CD4-positive, CD25-positive, alpha-beta regulatory T cell (primary cell): ENCODE measurements at places on chromosomes 13 and 19.

DNA sequence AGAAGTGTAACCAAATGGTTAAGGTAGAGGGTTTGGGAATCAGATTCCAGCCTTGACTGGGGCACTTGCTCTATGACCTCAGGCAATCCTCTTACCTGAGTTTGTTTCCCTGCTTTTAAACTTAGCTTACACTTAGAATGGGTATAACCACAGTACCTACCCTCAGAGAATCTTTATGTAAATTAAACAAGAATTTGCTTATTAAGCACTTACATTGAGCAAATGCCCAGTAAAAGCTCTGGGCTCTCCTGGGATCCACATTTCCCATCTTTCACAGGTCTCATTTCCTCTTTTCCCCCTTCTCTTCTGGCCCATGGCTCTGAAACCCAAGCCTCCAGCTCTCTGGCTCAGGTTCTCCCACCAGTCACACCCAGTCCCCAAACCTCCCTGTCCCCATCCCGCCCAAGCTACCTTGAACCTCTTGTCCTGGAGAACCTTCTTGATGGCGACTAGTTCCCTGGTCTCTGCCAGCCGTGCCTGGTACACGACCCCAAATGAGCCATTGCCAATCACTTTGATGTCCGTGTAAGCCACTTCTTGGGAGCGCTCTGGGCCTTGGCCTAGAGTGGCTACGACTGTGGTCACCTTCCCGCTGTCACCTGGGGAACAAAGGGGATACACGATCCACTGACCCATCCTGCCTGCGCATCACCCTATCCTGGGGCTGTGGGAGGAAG is 2.7 kb downstream of the GSK3A start:
- DNase-seq = no peak

GRCh38 chr19:12093777-12094176 is 29.2 kb downstream of the ZNF844 start:
- no peak for DNase-seq

GRCh38 chr19:51430221-51430620 is 12.8 kb upstream of the SIGLEC10 start:
- no peak for DNase-seq

- no peak for DNase-seq
Observed at GRCh38 chr13:51370811-51371210, 31.3 kb downstream of the SERPINE3 start.

- DNase-seq = no peak
Observed at GRCh38 chr19:2123682-2124387, 27.1 kb downstream of the IZUMO4 start.

GRCh38 chr19:2353887-2354592 is 6.0 kb upstream of the TMPRSS9 start:
- DNase-seq = no peak

DNA sequence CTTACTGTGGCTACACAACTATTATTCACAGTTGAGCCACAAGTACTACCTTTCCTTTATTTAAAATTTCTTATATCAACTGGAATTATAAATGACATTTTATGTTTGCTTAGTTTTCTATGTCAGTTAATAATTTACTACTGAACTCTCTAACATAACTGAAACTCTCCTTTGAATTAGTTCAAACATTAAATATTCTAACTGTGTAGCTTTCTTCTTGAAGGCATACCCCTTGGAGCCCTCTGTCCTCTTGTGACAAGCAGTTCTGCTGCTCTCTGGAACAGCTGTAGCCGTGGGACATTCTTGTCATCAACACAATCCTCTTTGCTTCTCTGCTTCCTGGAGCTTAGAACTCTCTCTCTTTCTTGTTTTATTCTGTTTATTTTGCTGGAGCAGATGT is 244.8 kb downstream of the NHLRC3 start:
- DNase-seq = no peak

DNA sequence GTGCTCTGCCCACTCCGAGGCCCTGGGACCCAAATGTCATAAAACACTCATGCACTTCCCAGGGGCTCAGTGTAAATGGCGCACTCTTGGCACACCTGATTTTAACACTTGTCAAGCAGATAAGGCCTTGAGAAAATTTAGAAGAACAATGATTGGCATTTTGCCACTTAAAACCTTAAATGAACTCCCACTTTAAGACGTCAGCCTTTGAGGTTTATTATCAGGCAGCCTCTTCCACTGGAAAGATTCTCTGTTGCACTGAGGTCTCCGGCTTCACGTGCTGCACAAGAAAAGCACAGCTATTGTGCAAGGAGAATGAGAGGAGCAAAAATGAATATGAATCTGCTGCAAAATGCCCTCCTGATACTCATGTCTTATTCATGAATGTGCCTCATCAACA is 38.5 kb upstream of the ATP11A start:
- no peak for DNase-seq

DNA sequence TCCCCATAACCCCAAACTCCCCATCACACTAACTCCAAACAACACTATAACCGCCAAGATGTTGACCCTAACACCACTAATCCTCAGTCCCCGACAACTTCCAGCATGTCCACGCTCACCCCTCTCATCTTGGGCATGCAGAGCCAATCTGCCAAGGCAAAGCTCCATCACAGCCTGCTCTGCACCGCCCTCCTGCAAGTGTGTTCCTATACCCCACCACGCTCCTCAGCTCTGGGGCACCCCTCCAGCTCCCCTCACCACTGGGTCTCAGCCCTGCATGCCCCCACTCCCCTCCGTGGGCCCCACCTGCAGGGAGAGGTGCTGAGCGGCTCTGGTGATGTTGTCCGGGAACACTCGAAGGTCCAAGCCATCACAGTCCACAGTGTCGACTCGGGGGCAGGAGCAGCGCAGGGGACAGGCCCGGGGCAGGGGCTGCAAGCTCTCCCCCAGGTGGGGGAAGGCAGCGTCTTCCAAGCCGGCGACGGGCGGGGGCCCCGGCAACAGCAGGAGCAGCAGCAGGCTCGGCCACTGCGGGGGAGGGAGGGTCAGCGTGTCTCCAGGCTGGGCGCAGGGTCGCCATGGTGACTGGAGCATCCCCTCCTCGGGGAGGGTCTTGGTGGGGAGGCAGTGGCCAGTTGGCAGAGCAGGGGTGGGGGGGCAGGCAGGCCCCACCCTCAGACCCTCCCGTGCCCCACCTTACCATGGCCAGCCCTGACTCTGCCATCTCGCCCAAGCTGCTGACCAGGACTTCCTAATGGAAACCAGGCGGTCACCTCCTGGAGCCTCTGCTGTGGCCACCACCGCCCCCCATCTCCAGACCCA is 527 bp downstream of the PODNL1 start:
- no peak for DNase-seq

DNA sequence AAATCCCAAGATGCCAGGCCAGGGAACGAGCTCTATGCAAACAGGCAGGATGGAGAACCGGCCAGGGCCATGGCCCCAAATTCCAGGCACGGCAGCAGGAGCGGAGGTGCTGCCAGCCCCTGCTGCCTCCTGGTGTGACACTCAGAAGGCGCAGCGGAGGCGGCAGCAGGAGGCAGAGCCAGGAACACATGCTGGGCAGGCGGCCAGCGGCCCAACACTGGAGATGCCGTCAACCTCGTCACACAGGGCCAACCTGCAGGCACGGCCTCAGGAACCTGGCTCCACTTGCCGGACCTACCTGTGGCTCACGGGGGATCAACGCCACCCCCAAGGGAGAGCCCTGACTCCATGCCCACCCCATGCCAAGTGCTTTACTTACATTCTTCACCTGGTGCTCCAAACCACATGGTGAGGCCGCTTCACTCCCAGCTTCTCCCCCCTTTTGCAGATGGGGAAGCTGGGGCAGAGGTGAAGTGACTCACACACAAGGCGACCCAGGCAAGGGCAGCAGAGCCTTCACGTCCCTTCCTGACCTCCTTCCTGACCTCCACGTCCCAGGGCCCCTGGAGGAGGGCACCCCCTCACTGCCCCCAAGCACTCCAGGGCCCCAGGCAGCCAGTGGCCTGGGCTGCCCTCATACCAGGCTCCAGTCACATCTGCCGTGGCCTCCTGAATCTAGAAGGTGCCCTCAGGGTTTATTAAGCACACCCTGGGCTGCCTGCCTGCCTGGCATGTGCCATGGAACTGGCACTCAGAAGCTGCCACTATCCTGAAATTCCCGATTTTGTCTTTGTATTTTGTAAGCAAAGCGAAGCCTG is 43.5 kb downstream of the GGACT start:
- DNase-seq = no peak

DNA sequence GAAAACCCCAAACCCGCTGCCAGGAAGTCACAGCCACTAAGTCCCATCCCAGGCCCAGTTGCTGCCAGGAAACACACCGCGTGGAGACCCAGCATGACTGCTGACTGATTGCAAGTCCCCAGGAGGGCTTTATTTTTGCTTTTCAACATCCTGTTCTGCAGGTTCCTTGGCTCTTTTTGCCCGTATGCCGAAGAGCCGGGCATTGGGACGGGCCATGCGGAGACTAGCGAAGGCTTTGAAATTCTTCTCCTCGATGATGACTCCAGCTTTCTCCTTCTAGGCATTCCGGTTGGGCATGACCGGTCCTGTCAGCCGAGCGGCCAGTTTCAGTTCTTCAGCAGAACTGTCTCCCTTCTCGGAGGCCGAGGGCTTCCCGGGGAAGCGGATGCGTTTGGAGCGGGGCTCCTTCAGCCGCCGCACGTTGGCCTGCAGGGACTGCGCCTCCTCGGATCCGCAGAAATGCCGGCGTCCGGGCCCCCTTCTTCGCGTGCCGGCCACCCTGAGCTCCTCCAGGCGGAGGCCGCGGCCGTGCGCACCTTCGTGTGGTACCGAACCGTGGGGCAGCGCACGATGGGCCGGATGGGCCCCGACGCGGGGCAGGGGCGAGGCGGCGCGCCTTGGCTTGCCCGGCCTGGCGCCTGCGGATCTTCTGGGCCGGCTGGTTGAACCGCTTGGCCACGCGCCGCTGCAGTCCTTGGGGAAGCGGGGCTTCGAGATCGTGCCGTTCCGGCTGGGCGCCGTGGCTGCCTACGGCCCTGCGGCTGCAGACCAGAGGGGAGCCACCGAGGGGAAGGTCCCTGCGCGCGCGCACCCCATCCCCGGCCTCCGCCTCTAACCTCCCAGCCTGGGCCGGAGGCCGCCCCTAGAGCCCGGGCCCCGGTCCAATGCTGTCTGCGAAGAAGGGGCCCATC is 15.2 kb downstream of the ZSCAN5C start:
- DNase-seq = peak; percentile 3

DNA sequence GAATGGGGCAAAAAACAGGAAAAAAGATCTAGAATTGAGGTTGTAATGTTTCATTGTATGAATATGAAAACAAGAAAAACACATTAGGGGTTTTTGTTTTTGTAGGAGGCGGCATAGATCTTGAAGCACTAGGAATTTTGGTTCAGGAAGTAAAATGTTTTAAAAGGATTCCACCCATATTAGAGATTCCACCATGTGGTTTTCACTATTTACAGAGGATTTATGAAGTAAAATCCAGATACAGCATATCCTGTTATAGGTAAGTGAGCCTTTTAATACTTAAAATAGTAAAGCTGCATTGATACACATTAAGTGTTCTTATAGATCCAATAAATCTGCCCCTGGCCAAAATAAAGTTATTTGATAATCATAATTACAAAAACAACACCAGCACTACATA is 61.4 kb downstream of the MICU2 start:
- no peak for DNase-seq

GRCh38 chr13:110989331-110989730 is 74.5 kb upstream of the ANKRD10 start:
- DNase-seq = no peak

DNA sequence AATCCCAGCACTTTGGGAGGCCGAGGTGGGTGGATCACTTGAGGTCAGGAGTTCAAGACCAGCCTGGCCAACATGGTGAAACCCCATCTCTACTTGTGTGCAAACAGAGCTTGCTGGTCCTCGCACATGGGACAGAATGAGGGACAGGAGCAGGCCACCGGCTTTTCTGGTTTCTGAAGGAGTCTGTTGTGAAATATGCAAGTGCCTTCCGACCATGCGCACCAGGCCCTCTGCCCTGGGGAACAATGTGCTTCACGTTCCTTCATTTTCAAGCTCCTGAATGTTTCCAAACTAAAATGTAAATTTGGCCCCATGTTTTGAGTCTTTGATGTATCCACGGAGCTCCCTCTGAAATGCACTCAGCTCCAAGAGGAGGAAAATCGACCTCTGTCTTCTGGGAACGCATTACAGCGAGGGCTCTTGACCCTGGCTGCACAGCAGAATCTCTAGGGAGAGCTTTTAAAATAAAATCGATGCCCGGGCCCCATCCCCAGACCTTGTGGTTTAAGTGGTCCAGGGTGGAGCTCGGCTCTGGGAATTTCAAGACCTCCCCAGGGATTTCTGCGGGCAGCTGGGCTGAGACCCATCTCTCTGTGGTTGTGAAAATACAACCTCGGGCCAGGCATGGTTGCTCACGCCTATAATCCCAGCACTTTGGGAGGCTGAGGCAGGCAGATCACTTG is 9.3 kb upstream of the ACP4 start:
- no peak for DNase-seq

DNA sequence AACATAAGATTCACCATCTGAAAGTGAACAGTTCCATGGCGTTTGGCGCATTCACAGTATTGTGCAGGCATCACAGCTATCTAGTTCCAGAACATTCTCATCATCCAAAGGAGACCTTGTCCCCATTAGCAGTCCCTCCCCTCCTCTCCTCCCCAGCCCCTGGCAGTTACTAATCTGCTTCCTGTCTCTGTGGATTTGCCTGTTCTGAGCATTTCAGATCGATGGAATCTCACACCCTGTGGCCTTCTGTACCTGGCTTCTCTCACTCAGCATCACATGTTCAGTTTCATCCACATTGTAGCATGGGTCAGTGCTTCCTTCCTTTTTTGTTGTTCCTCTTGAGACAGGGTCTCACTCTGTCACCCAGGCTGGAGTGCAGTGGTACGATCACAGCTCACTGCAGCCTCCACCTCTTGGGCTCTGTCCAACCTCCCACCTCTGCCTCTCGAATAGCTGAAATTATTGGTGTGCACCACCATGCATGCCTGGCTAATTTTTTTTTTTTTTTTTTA is 34.6 kb downstream of the CRTC1 start:
- DNase-seq = no peak

GRCh38 chr19:54114340-54115108 is 933 bp downstream of the TFPT start:
- peak; percentile 83 for DNase-seq
